ENCODE measurements at places on chromosomes 2 and 18.
A peak's percentile ranks its signal among the peaks of the same experiment; 100 is the strongest.

GRCh38 chr2:237700512-237701032 lies 73.2 kb downstream of the LRRFIP1 start:
- DNase-seq = peak; percentile 76

GRCh38 chr2:174914853-174915760 lies 90.1 kb downstream of the CHN1 start:
- DNase-seq = no peak

GRCh38 chr2:65437392-65438135 lies 5.2 kb upstream of the SPRED2 start:
- no peak for DNase-seq

GRCh38 chr2:192993059-192993458 lies 798.3 kb upstream of the TMEFF2 start:
- no peak for DNase-seq

DNA sequence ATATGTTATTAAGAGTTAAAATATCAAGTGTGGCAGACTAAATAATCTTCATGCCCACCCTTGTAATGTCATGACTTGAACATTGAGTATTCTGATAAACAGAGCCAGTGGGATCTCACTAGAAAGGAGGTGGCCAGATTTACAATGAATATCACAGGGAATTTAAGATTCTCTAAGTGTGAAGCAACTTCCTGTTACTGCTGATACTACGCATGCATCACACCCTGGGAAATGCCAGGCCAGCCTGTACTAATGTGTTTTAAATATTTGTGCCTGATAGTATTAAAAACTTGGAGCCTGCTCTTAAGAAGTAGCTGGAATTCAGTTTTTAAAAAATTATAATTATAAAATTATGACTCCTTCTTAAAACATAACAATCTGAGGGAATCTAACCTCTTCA lies 148.3 kb downstream of the LAMA3 start:
- no peak for DNase-seq

GRCh38 chr2:118791483-118791882 lies 56.0 kb downstream of the EN1 start:
- no peak for DNase-seq

DNA sequence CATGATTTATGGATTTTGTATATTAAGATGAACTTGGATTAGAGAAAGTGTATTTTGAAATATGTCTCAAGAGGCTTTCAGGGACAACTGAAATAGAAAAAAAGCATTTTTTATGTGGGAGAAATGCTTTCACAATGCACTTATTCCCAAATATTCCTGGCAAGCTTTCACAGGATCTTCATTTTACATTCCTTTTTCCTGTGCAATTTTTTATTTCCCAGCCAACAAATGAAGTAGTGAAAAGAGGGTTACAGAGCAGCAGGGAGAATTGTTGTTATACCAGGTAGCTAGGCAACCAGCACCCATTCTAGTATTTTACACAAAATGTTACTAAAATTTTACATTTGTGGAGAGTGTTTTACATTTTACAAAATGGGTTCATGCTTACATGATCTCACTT lies 167.0 kb upstream of the RPRM start:
- no peak for DNase-seq

GRCh38 chr2:176781570-176782217 lies 430.9 kb upstream of the HNRNPA3 start:
- no peak for DNase-seq

DNA sequence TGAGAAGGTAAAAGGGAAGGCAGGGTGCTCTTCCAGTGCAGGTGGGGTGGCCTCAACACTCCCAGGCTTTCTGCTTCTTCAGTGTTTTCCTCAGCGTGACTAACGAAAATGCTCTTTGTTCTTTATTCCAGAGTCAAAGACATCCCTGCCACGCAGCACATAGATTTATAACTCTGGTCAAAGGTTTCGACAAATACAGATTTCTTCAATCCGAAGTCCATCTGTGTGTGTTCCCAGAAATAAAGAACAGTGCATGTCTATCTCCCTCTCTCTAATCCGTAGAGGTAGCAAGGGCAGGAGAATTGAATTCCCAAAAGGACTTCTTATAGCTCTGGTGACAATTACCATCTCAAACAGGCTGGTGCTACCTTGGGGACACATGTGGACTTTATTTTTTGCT lies 26.4 kb upstream of the TDRD15 start:
- no peak for DNase-seq

- DNase-seq = no peak
These were observed 24.0 kb downstream of the PKDCC start for GRCh38 chr2:42071791-42072190.

- no peak for DNase-seq
These were observed 644.4 kb downstream of the GALR1 start for GRCh38 chr18:77894060-77894459.

- no peak for DNase-seq
These were observed 40.0 kb downstream of the TTC32 start for GRCh38 chr2:19861813-19862212.

DNA sequence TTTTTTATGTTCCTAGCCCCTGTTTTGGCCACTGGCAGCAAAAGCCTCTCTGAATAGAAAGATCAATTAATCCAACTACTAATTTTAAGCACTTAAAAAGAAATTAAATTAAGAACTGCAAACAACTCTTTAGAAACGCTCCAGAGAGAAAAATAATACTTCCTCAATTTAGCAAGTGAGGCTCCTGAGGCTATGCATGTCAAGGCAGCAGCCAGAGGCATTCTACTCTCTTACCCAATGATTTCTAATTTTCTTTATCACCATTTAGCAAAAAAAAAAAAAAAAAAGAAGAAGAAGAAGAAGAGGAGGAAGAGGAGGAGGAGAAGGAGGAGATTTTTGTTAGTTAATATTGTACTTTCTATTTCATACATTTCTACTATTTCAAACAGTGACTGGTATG lies 68.5 kb downstream of the TMEM237 start:
- no peak for DNase-seq

GRCh38 chr2:232133078-232133477 lies 171.6 kb downstream of the DIS3L2 start:
- DNase-seq = no peak

DNA sequence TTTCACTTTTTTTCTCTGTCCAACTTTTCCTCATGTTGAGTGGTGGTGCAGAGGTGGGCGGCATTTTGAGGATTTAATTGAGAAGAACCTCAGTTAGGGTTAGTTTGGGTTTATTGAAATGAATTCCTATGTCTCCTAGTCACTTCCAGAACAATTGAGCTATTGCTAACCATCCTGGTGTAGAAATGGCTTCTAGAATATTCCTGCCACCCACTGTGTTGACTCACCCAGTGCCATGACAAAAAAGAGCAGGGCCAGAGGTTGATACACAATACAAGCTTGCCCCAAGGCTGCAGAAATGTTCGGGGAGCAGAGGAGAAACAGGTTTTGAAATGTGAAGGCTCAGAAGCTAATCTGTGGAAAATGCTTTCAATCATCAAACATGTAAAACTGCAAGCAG lies 167.1 kb upstream of the TRIB2 start:
- no peak for DNase-seq

DNA sequence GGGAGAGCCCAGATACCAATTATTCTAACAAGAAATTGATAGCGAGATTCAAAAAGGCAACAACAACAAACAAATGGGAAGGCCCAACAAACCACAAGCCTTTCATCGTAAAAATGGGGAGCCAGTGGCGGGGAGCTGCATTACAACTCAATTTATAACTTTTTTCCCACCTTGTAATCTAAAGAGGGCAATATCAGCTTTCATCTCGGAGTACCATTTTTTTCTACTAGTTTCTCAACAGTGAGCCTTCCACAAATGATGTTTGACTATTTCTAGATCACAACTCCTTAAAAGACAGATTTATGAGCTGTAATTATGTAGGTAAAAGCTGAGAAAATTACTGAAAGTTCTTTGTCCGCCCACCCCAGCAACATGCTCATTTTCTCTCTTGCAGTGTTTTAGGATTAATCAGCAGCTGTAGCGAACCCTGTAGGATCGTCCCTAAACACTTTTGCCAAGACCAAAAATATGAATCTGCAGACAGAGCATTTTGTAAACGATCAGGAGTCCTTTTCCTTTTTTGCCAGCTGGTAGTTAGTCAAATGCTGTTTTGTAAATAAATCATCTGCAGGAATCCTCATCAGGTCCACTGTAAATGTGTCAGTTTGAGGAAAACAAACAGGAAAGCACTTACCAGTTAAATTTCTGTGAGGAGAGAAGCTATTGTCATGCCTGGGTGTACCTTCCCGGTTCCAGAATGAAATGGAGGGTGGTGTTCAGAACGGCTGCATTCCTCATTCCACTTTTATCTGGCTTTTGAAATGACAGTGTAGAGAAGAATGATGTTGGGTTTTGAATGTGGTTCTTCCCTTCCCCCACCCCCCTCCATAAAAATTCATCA lies 53.2 kb downstream of the EEF1B2 start:
- DNase-seq = no peak

GRCh38 chr2:39524061-39524460 lies 87.0 kb upstream of the MAP4K3 start:
- DNase-seq = no peak

DNA sequence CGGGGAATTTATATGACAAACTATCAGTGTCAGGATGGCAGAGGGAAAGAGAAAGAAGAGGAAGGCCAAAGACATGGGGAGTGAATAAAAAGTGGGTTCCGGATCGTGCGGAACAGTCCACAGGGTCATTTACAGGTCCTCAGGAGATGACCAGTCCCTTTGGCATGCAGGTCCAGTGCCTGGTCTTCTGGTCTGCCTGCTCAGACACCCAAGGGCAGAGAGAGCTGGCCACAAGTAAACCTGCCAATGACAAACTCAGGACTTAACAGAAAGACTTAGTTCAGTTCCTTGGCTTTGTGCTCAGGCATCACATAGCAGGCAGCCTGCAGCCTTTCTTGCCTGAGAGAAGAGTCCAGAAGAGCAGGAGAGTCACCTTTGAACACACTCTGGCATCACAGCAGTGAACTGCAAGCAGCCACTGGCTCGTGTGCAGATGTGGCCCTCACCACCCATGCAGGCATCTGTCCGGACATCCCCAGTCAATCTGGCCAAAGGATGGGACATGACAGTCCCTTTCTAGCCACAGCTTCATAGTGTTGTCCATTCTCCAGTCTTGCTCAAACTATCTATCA lies 14.0 kb downstream of the TMEM127 start:
- no peak for DNase-seq

GRCh38 chr2:64331849-64332699 lies 121.9 kb upstream of the LGALSL start:
- DNase-seq = no peak

- no peak for DNase-seq
These were observed 34.8 kb downstream of the CDH20 start for GRCh38 chr18:61368001-61368400.

DNA sequence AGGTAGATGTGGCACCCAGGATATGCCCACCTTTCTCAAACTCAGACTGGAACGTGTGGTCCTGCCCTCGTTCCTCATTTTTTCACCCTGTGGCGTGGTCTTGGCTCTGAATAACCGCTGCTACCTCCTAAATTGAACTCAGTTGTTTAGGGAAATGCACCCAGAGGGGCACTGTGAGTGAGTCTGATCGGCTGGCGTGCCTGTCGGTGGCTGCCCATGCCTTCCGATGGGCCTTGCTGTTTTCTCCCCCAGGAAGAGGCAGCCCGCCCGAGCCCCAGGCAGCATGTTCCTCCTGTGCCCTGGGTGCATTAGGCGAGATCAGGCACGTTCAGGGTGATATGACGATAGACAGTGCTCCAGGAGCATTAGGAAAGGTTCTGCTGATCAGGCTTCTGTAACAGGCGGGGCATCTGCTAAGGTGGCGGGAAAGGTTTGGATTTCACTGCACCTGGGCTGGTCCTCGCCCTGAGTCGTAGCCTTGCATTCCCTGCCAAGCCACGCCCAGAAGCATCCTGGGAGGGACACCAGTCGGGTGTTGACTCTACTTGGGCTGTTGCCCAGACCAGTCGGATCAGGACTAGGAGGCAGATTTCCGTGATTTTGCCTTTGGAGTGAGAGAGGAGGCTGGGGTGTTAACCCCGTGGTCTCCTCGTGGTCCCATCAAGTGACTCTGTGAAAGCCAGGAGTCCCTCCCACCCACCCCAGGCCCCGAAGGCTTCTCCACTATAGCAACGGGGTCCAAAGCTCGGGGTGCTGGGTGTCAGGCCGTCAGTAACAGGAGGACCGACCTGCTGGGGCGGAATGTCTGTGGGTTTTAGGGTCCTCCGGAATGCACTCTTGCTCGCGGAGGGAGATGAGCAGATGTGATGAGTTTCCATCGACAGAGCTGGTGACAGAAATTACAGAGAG lies 75.1 kb downstream of the SH3BP4 start:
- DNase-seq = no peak

DNA sequence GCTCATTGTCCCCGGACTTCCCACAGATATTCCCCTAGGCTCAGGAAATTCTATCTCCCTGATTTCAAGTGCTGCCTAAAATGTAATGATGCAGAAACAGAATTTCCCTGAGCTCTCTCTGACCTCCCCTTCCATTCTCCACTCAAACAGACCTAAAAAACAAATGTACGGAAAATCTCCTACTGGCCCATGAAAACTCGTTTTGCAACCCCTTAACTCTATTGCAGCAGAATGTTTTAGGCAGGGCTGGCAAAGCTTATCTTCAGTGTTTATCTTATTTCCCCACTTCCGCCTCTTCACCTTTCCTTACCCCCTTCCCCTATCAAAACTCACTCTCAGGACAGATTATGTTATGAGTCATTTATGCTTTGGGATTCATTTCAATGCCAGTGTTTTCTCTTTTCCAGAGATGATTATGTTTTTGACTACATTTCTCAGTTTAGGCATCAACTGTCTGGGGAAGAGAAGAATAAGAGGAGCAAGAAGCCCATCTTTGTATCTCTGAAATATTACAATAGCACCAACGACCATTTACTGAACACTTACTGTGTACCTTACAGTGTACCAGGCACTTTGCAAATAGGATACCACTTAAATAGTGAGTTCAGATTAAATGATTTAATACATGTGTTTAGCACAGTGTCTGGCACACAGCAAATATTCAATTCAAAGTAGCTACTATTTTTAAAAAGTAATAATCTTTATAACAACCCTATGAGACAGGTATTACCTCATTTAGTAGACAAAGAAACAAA lies 53.9 kb upstream of the STPG4 start:
- no peak for DNase-seq

DNA sequence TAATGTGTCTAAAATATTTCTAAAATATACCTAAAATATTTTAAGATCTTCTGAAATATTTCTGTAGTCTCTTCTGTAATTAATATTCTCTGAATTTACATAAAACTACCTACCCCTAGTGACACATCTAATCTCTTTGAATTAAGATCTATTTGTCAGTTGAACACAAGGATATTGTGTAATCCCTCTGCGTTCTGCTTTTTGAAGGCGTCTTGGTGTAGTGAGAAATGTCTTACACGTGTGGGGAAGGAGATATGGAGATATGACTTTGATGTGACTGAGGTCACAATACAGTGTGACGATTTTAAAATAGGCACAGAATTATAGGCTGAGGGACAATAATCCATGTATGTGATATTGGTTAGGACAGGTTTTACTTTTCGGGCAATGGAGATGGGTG lies 79.8 kb downstream of the DOK6 start:
- DNase-seq = no peak
